NCI-H1105 (cell line): ENCODE measurements at places on chromosomes 3 and 15.

DNA sequence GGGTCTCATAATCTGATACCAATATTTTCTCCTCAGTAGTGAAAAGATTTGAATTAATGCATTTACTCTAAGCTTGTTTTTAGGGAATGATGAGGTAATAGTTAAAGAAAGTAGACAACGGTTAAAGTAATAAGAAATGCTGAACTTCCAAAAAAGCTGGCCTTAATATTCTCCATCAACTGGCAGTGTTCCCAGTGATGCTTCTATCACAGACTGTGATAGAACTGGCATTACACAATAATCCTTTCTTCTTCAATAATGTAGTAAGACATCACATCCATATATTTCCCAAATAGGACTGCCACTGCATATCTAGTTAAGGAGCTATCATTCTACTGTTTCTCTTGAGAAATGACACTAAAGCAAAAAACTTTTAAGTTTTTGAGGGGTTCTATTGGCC lies 188.7 kb downstream of the IL5RA start:
- no peak for DNase-seq

GRCh38 chr3:146386936-146387335 lies 82.4 kb downstream of the PLSCR2 start:
- no peak for DNase-seq

- no peak for DNase-seq
Observed at GRCh38 chr3:178773358-178773757, 237.1 kb downstream of the KCNMB2 start.

- peak; percentile 11 for DNase-seq
Observed at GRCh38 chr3:165837058-165837525, at the start of gene BCHE. BCHE (minus strand) TSS chr3:165837423; CDS start chr3:165831033, 6,390 bp downstream.

DNA sequence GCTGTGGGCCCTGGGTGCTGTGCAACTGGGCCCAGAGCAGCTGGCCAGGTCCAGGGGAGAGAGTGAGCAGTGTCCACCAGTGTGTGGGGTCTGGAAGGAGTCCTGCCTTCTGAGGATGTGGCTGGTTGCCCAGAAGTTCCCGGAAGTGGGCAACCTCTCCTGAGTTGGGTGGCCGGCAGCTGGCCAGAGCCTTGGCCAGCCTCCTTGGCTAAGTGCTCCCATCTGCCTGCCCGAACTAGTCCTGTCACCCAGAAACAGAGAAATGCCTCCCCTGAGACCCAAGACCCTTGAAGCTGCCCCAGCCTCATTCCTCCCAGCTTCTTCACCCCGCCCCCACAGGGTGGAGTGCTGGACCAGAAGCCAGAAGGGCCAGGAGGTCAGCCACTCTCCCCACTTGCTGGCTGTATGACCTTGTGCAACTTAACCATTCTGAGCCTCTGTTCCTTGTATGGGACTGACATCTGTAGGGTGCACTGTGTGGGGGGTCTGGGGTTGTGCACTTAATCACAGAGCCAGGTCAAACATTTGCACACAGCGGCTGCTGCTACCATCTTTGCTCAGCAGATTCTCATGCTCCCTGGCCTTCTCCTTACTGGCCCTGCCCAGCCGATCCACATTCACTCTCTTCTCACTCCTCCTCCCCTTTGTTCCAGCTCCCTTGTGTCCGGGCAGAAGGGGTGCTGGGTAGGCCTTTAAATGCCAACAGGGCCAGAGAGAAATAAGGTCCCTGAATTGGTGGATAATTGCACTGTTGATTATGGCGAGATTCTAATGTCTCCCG lies 7.5 kb upstream of the ALAS1 start:
- no peak for DNase-seq

GRCh38 chr3:178274711-178275110 lies 261.5 kb upstream of the KCNMB2 start:
- DNase-seq: no peak

- no peak for DNase-seq
Observed at GRCh38 chr3:115160295-115160694, 13.2 kb upstream of the ZBTB20 start.

GRCh38 chr15:36884518-36884875 lies 215.9 kb downstream of the MEIS2 start:
- DNase-seq: no peak

DNA sequence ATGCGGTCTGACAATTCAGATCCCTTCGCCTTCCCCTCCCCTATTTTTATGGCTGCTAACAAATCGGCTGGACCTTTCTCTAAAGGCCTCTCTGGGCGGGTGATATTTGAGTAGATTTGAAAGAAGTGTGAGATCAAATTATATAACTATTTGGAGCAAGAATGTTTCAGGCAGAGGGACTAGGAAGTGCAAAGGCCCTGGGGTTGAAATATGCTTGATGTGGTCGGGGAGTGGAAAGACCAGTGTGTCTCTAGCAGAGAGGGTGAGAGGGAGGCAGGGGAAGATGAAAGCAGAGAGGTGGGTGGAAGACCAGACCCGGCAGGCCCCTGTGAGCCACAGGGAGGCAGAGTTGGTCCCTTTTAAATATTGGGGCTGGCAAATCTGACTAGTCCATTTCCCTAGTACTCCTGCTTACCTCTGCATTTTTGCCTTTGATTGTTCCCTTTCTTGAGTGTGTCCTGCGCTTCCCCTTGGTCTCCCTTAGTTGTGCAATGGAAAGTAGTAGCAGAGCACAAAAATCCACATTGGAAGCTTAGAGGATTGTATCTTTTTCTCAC lies 32.3 kb downstream of the SLCO3A1 start:
- no peak for DNase-seq

- no peak for DNase-seq
Observed at GRCh38 chr3:108603691-108604090, 14.2 kb downstream of the DZIP3 start.

- no peak for DNase-seq
Observed at GRCh38 chr3:16374047-16374934, 109.3 kb downstream of the OXNAD1 start.

DNA sequence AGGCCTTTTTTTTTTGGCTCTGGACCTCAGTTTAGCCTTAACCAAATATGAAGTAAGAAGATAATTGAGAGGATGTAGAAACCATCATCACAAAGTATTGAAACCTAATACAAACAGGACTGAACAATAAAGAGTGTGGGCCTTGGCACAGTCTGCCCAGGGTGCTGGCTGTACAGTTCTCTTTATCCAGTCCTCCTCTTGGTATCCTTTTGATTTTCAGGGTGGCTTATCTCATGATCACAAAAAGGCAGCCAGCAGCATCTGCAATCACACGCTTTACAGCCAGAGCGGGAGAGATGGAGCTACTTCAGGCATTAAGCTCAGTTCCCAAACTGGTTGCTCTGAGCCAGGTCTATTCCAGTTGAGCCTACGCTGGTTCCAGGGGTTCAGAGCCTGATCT lies 239.7 kb downstream of the RPLP1 start:
- no peak for DNase-seq

GRCh38 chr3:98013411-98014267 lies 21.5 kb downstream of the GABRR3 start:
- DNase-seq: no peak

DNA sequence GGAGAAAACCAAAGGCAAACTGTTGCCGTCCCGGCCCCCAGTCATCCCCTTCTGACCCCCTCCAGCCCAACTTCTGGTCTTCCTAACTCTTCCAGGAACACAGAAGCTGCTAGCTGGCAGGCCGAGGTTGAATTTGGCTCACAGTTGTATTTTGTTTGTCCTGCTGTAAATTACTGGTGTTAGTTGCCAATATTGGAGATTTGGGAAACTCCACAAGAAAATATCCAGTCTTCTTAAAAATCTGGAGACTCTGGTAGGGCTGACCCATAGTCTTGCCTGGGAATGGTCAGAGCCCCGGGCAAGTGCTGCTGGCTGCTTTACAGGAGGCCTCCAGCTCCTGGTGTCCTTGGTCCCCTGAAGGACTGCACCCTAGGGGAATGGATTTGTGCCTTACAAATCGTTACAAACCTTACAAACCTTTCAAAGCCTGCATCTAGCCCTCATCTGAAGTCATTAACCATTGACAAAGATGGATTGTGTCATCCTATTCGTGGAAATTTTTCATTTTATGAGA lies 112.0 kb upstream of the MCTP2 start:
- DNase-seq: no peak

DNA sequence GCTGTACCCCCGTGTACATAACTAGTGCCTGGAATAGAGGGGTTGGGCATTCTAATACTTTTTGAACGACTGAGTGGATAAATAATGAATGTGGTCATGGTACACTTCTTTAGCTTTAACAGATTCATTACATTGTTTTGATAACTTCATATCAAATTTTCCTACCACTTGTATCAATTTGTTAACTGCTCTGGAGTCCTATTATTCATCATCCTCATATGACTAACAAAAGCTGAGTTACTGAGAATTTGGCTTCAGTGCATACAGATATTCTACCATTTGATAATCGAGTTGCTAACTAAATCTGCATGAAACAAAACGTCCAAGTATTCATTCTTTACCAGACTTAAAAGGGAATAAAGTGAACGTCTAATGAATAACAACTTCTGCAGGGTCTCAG lies 31.7 kb downstream of the FRMD5 start:
- no peak for DNase-seq

- no peak for DNase-seq
Observed at GRCh38 chr3:184443831-184444230, 64.0 kb downstream of the CHRD start.

DNA sequence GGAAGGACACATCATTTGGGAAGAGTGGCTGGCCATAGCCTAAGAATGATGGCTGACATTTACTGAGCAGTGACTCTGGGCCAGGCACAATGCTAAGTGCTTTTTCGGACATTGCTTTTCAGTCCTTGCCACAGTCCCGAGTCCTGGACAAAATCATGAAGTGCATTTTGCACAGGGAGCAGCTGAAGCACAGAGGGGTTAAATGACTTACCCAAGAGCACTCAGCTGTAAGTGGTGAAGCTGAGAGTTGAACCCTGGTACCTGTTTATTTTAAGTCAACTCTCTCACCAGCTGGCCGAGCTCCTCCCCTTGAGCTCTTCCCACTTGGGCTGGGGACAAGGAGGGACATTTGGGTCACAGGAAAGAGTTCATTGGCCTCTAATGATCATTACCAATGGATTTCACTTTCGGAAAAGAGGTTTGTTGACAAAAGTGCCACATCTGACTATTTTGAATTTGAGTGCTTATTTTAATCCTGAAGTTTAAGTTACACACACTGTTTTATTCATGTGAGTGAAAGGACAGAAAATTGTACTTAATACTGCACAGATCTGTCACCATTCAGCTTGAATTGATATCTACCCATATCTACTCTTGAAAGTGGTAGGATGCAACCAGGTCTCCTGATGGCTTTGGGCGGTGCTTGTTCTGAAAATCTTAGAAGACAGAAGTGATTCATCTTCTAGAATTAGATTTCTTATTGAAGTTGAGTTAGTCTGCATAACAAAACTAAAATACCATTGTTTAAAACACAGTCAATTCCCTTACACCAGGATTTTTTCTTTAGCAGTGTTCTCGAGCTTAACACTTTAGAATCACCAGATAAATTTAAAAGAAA lies 368.7 kb upstream of the PROK2 start:
- no peak for DNase-seq

- DNase-seq: no peak
Observed at GRCh38 chr3:89571707-89572106, 464.3 kb downstream of the EPHA3 start.

DNA sequence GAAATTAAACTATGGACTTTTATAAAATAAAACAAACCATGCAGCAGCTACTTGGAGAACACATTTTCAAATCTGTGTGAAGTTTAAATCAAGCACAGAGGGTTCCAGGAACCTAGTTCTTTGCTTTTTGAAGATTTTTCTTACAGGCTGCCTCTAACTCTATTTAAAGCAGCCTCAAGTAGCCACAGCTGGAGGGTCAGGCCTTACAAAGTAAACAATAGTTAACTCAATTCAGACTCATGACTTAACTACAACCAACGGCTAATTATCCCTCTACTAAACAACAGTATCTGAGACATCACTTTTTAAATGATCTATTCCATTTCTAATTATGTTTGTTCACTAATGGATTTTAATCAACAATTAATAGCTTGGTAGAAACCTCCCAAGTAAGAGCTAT lies 9.8 kb downstream of the LRIG1 start:
- no peak for DNase-seq

DNA sequence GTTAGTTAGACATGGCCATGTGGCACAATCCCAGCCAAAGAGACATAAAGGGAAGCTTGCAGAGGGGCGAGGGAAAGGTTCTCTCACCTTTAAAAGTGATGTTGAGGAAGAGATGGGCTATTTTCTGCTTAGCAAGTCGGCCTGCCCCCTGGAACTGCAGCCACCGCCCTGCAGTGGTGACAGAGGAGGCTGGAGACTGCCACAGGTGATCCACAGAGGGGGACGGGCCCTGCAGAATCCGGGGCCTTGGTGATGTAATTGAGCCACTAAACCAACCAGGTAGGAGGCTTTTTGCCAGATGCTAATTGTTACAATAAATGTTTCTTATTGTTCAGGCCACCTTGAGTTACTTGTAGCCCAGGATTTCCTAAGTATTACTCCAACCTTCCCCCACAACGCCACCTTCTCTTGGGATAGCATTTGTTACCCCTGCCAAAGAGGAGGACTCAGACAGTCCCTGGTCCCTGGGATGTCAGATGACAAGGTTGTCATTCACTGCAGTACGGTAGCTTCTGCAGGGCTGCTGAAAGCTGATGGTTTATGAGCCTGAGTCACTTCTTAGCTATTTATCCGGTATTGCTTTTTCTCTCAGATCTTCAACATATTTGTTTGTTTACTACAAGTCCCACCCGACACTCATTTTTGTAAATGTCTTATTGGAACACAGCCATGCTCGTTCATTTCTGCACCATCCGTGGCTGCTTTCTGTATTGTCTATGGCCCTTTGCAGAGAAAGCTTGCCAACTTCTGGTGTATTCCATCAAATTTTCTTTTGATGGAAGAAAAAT lies 63.3 kb upstream of the SEC61A1 start:
- DNase-seq: no peak

DNA sequence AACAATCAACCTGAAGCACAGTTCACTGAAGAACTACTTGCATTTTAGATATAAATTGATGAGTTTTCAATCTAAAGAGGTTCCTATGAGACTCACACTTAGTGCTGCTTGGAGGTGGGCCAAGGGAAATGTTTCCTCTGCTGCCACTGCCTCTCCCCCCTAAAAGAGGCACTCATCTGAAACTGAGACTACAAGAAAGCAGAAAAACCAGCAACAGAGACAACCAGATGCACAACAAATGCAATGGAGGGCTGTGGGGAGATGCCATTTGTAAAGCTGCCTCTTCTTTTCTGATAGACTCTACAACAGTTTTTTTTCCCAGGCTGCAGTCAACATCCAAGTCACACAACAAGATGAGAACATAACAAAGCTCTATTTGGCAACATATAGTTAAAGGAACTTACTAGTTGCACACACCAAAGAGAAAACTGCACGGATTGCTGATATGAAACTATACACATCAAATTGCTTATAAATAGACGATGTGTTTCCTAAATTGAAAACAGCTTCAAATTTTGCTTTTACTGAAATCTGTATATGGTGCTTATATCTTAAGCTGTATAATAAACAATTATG lies 11.0 kb downstream of the TSPAN3 start:
- no peak for DNase-seq

GRCh38 chr3:90261481-90262433 lies 1154.3 kb downstream of the EPHA3 start:
- no peak for DNase-seq
